ENCODE measurements at places on chromosomes 4 and X.

GRCh38 chr4:84286048-84286447 is 213.0 kb downstream of the NKX6-1 start:
- no peak for DNase-seq

DNA sequence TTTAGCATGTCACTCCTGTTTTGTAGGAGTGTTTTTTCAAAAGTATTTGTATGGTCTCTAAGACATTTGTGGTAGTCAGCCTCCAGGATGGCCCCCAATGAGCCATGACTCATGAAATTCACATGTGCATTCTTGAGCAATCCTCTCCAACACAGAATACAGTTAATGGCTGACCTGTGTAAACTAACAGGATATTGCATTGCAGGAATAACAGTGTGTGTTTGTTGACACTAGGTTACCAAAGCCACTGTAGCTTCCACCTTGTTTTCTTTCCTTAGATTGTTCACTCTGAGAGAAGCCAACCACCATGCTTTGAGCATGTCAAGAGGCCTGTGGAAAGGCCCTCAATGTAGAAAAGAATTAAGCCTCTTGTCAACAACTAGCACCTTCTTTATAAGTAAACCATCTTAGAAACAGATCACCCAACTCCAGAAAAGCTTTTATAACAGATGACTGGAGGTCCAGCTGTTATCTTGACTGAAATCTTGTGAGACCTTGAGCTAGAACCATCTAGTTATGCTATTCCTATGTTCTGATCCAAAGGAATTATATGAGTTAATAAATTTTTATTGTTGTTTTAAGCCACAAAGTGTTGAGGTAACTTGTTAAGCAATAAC is 28.5 kb downstream of the TBCK start:
- DNase-seq, result no peak

DNA sequence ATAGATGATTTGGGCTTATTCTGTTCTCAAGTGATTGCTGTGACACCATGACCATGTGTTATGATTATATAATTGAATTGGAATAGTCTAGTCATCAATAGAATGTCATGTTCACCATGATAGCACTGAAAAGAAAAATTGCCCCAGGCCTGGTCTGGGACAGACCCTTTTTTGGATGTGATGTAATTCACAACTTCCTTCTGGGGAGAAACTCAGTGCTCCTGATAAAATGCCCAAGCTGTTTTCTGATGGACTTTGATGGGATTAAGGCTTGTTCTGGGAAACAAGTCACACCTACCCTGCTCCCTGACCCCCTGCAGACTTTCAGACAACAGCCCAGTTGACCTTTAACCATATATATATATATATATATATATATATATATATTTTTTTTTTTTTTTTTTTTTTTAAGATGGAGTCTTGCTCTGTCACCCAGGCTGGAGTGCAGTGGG is 65.3 kb downstream of the RHOH start:
- peak; percentile 56 for DNase-seq

DNA sequence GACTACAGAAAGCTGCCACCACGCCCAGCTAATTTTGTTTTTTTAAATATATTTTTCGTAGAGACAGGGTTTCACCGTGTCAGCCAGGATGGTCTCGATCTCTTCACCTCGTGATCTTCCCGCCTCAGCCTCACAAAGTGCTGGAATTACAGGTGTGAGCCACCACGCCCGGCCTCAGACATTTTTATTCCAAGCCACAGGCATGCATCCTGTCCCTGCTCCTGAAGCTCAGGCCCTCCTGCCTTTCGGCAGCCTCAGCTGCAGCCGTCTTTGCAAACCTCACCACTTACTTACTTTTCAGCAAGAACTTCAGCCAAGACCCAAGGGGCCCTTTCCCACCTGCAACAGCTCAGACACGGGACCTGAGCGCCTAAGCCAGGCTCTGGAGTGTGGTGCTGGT is 26.0 kb downstream of the FAM53A start:
- no peak for DNase-seq

GRCh38 chr4:112001041-112001440 is 144.2 kb upstream of the FAM241A start:
- DNase-seq, result no peak

DNA sequence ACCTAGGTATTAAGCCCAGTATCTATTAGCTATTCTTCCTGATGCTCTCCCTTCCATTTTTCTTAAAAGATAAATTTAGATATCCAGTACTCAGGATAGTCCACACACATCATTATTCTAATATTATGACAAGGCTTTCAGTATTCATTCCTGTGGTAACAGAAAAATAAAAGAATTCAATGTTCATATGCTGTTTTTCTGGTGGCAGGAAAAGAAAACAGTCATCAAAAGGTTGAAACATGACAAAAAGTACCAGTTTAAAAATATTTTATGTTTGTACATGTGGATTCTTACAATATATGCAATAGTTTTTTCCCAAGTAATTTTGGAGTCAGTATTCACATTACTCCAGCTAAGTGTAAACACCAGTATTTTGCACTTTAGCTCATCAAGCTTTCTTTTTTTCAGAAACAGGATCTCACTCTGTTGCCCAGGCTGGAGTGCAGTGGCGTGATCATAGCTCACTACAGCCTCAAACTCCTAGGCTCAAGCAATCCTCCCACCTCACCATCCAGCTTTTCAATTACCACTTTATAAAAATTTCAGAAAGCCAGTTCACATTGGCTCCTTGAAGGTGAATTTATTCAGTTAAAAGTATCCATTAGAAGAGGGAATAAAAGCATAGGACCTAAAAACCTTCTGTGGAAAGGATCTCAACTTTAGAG is 2.3 kb downstream of the APBB2 start:
- DNase-seq, result no peak

GRCh38 chr4:189804894-189805293 is 135.8 kb upstream of the FRG1 start:
- no peak for DNase-seq

GRCh38 chr4:87543835-87544461 is 14.8 kb upstream of the SPARCL1 start:
- DNase-seq, result peak; percentile 5

- no peak for DNase-seq
Observed at GRCh38 chr4:154186888-154187287, 304.7 kb downstream of the DCHS2 start.

DNA sequence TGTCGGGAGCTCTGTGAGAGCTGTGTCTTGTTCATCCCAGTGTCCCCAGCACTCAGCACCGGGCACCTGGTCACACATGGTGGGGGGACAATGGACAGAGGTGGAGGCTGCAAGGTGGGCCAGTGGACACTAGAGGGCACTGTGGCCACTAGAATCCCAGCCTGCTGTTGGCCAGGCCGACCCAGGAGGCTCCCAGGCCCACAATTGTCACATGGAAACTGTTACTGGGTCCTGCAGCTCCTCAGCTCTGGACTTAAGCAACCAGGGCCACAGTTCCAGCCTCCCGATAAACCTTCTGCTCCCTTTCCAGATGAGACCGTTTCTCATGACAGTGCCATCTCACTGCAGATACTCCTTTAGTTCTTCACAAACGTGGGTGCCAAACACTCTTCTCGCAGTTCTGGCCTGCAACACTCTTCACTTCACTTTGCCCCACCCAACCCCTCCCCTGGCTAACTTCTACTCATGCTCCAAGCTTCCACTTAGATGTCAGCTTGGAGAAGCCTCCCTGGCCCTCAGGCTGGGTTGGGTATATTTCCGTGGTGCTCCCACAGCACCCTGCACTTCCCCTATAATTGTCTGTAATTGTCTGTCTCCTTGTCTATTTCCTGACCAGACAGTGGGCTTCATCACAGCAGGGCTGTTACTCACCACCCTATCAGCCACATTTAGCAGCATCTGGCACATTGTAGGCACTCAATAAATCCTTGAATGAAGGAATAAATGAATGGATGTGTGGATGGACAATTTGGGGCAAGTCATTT is 3.5 kb upstream of the IQSEC2 start:
- peak; percentile 51 for DNase-seq

Measured in activated naive CD4-positive, alpha-beta T cell treated with anti-CD3 and anti-CD28 coated beads for 36 hours (primary cell).